Left ventricle myocardium inferior (tissue), 1 donor: ENCODE measurements at places on chromosomes 4 and X. TPM values are rescaled to one million over a fixed set of nuclear protein-coding genes. Genes with fewer than 3 reads are reported as not detected.

GRCh38 chr4:186161138-186161537, 30.2 kb upstream of the CYP4V2 start:
- DNase-seq: no peak

DNA sequence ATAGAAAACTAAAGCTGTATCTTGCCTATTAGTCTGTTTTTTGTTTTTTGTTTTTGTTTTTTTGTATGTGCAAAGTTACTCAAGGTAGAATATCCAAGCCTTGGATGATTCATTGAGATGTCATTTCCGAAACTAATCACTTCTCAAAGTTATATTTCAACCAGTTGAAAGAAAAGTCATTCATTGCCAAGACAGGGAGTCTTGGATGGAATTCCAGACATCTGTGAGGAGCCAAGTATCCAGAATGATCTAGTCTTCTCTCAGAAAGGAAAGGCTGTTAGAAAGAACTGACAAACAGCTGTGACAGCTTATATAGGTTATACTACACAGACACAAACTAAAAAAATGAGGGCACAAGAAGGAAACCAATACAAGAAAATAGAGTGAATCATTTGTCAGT, 141.1 kb upstream of the NDST3 start:
- DNase-seq: no peak

The PWWP3B gene
- total RNA-seq: 15.5 TPM

DNA sequence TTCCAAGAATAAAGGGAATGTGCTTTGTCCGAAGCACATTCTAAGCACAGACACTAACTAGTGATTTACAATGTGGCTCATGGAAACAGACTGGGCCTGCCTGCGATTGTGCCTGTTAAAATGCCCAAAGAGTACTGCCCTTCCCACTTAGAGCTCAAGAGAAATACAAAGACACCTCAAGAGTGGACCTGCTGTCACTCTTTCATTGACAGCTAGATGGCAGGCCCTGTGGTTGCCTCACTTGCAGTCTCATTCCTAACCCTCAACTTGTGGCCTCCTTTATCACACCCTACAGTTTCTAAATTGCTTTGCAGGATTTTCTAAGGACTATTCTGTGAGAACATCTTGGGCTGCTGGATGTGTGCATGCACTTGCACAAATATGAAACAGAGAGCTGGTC, 331.0 kb upstream of the EMCN start:
- no peak for DNase-seq

DNA sequence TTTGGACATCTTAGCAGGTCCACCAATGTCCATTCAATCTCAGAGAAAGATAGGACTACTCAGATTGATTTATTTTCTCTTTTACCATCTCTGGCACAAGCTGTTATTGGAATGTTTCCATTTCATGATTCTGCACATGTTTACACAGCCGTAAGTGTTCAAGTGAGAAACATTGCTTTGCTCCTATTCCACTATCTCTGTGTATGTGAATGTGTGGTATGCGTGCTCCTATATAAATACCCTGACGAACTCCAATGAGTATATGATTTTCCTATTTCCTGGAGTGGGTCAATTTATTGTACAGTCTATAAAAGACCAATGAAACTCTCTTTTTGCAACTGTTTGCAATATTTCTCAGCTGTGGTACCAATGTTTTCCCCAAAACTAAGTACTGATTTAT, 221.0 kb upstream of the GALNT7 start:
- no peak for DNase-seq

GRCh38 chrX:41723826-41724225, at the start of gene GPR82:
GPR82 (plus strand) TSS chrX:41724181; CDS start chrX:41727027, 2,846 bp downstream.
- DNase-seq: no peak

- no peak for DNase-seq
These were observed 203.5 kb upstream of the TET2 start for GRCh38 chr4:104942990-104943743.
